ENCODE measurements at places on chromosomes 13 and 19.
A peak's percentile ranks its signal among the peaks of the same experiment; 100 is the strongest.

DNA sequence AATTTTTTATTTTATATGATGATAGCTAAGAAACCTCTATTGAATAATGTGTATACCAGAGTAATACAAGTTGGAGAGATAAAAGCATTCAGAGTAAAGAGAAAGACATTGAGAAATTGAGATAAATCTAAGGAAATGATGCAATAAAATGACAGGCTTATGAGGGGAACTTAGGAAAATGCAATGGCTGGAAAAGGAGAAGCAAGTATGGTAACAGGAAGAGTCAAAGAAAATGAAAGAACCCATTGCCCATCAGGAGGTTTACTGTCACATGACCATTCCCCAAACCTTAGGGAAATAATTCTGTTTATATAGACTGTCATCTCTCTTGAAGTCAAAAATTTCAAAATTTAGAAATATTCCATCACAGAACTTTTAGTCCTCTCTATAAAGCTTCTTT is 808.0 kb upstream of the PRR20A start:
- no peak overlapping the region for H3K27ac ChIP-seq
- H3K4me1 ChIP-seq, result no peaks in the 10 kb centered on the region
- no peaks in the 10 kb centered on the region for H3K27me3 ChIP-seq
- DNase-seq, result no peak

GRCh38 chr13:75326173-75327134 is 155.5 kb downstream of the TBC1D4 start:
- H3K27me3 ChIP-seq, result no peaks in the 10 kb centered on the region
- peaks cover 1% of the 10 kb centered on the region for H3K36me3 ChIP-seq
- peaks cover 35% of the 10 kb centered on the region for H3K4me1 ChIP-seq
- H3K4me3 ChIP-seq, result peak overlapping the region; percentile 89

DNA sequence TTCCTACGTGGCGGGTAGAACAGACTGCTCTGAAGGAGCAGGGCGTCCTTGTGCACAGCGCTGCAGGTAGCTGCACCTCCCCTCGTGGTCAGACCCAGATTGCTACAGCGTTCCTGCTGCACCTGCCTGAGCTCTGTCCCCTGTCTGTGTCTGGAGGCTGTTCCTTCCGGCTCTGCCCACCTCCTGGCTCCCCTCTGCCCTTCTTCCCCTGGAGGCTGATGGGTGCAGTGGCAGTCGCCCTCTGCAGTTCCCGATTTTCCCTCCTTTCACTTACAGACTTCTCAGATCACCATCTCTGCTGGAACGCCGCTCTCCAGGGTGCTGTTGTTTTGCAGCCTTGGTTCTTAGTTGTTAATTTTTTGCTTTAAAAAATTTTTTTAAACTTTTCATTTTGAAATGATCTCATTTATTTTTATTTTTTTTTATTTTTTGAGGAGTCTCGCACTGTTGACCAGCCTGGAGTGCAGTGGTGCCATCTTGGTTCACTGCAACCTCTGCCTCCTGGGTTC is 53.6 kb downstream of the SMARCA4 start:
- H3K27me3 ChIP-seq, result no peaks in the 10 kb centered on the region
- H3K36me3 ChIP-seq, result peaks cover 48% of the 10 kb centered on the region
- H3K4me3 ChIP-seq, result no peak overlapping the region
- no peak overlapping the region for H3K27ac ChIP-seq
- DNase-seq, result no peak

GRCh38 chr13:114022876-114023275 is 49.0 kb upstream of the C13orf46 start:
- no peak overlapping the region for H3K4me3 ChIP-seq
- H3K36me3 ChIP-seq, result peaks cover 43% of the 10 kb centered on the region
- DNase-seq, result no peak
- H3K4me1 ChIP-seq, result no peaks in the 10 kb centered on the region
- peak overlapping the region; percentile 49 for H3K27ac ChIP-seq

DNA sequence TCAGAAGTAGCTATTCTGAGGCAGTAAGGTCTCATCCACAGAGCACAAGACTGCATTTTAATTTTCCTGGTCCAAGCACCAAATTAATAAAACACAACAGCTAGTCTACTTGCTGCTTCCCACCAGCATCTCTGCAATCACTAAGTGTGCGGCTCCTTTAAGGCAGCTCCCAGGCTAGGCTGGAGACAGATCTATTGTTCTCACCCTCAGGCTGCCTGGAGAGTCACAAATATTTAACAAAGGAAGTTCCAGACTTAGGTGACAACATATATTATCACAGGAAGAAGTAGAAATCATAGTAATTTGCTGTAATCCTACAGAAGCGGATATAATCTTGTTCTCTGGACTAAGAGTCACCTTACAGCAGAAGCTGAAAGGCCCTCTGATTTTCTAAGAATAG is 2.2 kb upstream of the EID2 start:
- no peak overlapping the region for H3K4me3 ChIP-seq
- H3K27ac ChIP-seq, result no peak overlapping the region
- H3K36me3 ChIP-seq, result peaks cover 10% of the 10 kb centered on the region
- no peak for DNase-seq

- peaks cover 6% of the 10 kb centered on the region for H3K27me3 ChIP-seq
- H3K27ac ChIP-seq, result no peak overlapping the region
- DNase-seq, result no peak
- H3K36me3 ChIP-seq, result no peaks in the 10 kb centered on the region
Observed at GRCh38 chr19:43152214-43152613, 34.1 kb downstream of the PSG5 start.

DNA sequence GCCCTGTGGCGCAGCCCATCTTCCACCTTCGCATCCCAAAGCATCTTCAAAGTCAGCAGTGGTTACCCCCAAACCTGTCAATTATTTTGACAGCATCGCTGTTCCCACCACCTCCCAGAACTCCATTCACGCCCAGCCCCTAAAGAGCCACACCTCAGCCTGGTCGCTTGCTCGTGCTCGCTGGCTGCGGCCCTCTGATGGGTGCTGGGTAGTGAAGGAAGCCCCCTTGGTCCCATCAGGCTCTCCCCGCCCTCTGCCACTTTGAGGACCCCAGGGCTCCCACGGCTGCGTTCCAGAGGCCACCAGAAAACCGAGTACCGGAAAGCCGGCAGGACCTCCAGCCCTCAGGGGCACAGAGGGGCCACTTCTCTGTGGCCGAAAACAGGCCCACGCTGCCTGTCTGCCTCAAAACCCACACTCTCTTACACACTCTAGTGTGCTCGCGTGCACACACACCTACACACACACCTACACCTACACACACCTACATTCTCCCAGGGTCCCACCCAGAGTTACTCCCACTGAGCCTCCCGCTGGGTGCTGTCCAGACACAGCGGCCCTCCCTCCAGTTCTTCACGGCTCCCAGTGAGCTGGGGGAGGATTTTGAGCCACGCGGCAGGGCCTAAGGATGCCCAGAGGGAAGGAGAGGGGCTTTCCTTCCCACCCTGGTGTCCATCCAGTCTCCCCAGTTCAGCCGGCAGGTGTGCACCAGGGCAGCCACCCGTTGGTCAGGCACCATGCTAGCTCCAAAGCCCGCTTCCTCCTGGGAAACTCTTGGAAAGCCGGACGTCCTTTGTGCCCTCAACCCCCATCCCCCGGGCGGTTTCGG is 1.9 kb downstream of the VSTM2B start:
- H3K27ac ChIP-seq, result no peak overlapping the region
- peaks cover 34% of the 10 kb centered on the region for H3K4me1 ChIP-seq
- no peak for DNase-seq
- peaks cover 63% of the 10 kb centered on the region for H3K27me3 ChIP-seq

GRCh38 chr19:15247107-15248014 is 15.1 kb upstream of the EPHX3 start:
- no peaks in the 10 kb centered on the region for H3K27me3 ChIP-seq
- no peak overlapping the region for H3K27ac ChIP-seq

DNA sequence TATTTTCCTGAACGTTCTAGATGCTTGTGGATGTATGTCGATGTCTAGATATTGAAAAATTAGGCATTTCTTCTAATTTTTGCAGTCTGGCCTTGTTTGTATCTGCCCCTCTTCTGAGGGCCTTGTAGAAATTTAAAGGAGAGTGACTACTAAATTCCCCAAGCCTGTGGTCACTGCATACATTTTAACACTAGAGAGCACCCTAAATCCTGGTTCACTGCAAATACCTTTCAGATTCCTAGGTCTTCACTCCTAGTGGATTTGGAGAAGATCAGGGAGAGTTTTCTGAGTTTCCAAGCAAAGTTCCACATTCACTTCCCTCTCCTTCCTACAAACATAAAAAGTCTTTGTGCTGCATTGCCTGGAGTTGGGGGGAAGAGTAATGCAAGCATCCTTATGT is 1272.5 kb downstream of the OLFM4 start:
- H3K27ac ChIP-seq, result no peak overlapping the region
- no peak overlapping the region for H3K4me3 ChIP-seq
- DNase-seq, result no peak

DNA sequence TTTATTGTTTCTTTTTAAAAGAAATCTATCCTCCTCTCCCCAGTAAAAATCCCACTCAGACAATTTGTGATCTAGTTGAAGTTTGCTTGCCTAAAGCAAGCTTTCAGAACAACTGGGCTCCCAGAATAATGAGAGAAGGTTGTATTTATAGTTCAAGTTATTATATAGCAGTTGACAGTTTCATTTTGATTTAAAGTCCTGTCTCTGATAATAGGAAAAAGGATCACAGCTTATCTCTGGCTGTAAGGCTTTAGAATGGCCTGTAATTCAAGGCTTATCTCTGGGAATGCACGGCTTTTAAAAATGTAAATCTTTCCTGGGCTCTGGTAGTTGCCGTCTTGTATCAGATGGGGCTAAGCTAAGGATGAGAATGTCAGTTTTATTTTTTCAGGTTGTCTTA is 123.3 kb upstream of the TMTC4 start:
- H3K36me3 ChIP-seq, result no peaks in the 10 kb centered on the region
- peaks cover 10% of the 10 kb centered on the region for H3K27me3 ChIP-seq
- H3K4me3 ChIP-seq, result no peak overlapping the region
- no peaks in the 10 kb centered on the region for H3K4me1 ChIP-seq
- DNase-seq, result no peak

- peaks cover 5% of the 10 kb centered on the region for H3K27me3 ChIP-seq
- DNase-seq, result no peak
- peak overlapping the region; percentile 43 for H3K4me3 ChIP-seq
- H3K4me1 ChIP-seq, result peaks cover 33% of the 10 kb centered on the region
- peak overlapping the region; percentile 96 for H3K27ac ChIP-seq
Observed at GRCh38 chr19:38262585-38263268, 1.6 kb upstream of the SPINT2 start.

DNA sequence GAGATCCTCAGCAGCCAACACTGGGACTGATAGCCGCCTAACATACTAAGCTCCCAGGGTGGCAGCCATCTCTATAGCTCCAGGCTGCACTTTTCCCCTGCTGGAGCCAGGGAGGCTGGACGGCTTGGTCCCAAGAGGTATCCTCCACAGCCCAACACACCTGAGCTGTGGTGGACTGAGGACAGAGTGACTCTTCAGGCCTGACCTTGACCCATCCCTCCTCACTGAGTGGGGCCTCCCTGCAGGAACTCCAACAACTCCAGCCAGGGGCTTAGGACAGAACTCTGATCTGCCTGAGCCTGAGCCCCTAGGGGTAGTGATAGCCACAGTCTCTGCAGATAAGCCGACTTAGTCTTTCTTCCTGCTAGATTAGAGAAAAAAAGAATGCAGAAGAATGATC is 958.1 kb upstream of the PRR20A start:
- DNase-seq, result no peak
- no peak overlapping the region for H3K27ac ChIP-seq
- no peaks in the 10 kb centered on the region for H3K36me3 ChIP-seq
- H3K4me3 ChIP-seq, result no peak overlapping the region

DNA sequence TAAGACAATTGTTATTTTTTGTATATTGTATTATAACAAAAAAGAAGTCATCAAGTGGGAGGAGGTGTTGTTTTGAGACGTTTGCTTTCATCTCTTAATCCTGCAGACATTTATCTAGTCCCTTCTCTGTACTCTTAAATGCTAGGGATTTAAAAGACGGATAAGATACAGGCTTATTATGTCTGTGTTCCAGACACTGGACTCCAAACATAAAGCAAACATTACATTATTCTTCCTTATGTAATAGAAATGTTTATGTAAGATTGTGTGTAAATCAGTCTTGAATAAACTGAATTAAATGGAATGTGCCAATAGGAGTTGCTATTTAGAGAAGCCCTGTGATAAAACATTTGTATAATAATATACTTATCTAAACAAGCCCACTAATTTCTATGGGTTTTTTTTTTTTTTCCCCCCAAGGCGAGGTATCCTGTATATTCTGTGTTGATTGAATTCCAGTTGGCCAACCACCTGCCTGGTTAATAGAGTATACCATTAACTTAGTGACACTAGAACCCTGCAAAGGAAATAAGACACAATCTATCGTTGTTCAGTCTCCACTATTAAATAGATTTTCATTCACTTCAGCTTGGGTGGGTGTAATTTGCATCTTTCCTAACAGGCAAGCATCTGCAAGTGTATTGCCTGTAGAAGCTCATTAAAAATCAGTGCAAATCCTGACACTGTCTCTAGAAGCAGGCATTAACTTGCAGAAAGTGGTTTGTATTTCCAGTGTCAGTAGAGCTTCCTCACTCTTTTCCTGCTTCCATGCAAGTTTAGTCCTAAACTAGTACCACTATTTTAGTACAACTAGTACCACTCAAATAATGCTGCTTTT is 69.0 kb downstream of the LRCH1 start:
- H3K36me3 ChIP-seq, result no peaks in the 10 kb centered on the region
- H3K4me3 ChIP-seq, result no peak overlapping the region
- H3K27ac ChIP-seq, result no peak overlapping the region
- peaks cover 59% of the 10 kb centered on the region for H3K4me1 ChIP-seq
- H3K27me3 ChIP-seq, result no peaks in the 10 kb centered on the region

DNA sequence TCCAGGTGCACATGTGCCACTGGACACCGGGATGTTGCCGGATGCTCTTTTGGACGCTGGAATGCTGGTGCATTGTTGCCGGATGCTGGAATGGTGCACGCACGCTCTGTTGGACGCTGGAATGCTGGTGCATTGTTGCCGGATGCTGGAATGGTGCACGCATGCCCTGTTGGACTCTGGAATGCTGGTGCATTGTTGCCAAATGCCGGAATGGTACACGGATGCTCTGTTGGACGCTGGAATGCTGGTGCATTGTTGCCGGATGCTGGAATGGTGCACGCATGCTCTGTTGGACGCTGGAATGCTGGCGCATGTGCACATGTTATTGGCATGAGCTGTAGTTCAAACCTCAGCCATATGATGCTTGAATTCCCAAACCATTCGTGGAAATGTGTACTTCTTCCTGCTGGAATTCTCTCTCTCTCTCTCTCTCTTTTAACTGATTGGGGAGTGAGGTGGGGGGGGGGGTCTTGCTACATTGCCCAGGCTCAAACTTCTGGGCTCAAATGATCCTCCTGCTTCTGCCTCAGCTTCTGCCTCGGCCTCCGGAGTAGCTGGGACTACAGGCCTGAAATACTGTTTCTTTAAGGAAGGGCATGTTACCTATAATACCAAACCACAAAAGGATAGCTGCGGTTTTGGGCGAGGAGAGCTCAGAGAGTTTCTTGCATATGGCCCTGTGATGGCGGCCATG is 1.2 kb upstream of the MCF2L start:
- peaks cover 18% of the 10 kb centered on the region for H3K4me1 ChIP-seq
- H3K36me3 ChIP-seq, result no peaks in the 10 kb centered on the region
- no peaks in the 10 kb centered on the region for H3K27me3 ChIP-seq
- no peak for DNase-seq
- H3K4me3 ChIP-seq, result peak overlapping the region; percentile 66

GRCh38 chr13:46179491-46179908 is 2.5 kb downstream of the LCP1 start:
- no peaks in the 10 kb centered on the region for H3K27me3 ChIP-seq
- H3K36me3 ChIP-seq, result peaks cover 56% of the 10 kb centered on the region
- peaks cover 61% of the 10 kb centered on the region for H3K4me1 ChIP-seq
- DNase-seq, result peak; percentile 89

Data from activated CD4-positive, alpha-beta memory T cell treated with anti-CD3 and anti-CD28 coated beads for 36 hours (primary cell).